ENCODE measurements at places on chromosomes 3 and 15. TPM values are rescaled to one million over a fixed set of nuclear protein-coding genes. Genes with fewer than 3 reads are reported as not detected.

- H3K36me3 ChIP-seq, result no peaks in the 10 kb centered on the region
- H3K27ac ChIP-seq, result no peak overlapping the region
- H3K27me3 ChIP-seq, result no peaks in the 10 kb centered on the region
- no peak overlapping the region for H3K4me3 ChIP-seq
- no peaks in the 10 kb centered on the region for H3K4me1 ChIP-seq
Measured at GRCh38 chr15:52251144-52251860, 44.3 kb downstream of the MYO5C start.

GRCh38 chr15:98514034-98514622 is 134.2 kb upstream of the IGF1R start:
- no peaks in the 10 kb centered on the region for H3K4me1 ChIP-seq
- no peak overlapping the region for H3K4me3 ChIP-seq
- no peaks in the 10 kb centered on the region for H3K27me3 ChIP-seq
- DNase-seq, result no peak

GRCh38 chr3:193451902-193452301 is 73.3 kb upstream of the ATP13A5 start:
- no peaks in the 10 kb centered on the region for H3K4me1 ChIP-seq
- no peak for DNase-seq
- no peak overlapping the region for H3K4me3 ChIP-seq
- no peaks in the 10 kb centered on the region for H3K27me3 ChIP-seq

GRCh38 chr3:69532547-69533224 is 146.8 kb upstream of the FRMD4B start:
- no peaks in the 10 kb centered on the region for H3K27me3 ChIP-seq
- no peak overlapping the region for H3K4me3 ChIP-seq
- no peaks in the 10 kb centered on the region for H3K36me3 ChIP-seq
- H3K27ac ChIP-seq, result no peak overlapping the region
- no peak for DNase-seq

- no peaks in the 10 kb centered on the region for H3K36me3 ChIP-seq
- no peak for DNase-seq
- H3K4me3 ChIP-seq, result no peak overlapping the region
- no peaks in the 10 kb centered on the region for H3K27me3 ChIP-seq
Measured at GRCh38 chr3:7428206-7428718, 567.3 kb downstream of the GRM7 start.

GRCh38 chr3:119880966-119881365 is 99.1 kb downstream of the NR1I2 start:
- H3K27ac ChIP-seq, result no peak overlapping the region
- DNase-seq, result no peak
- H3K27me3 ChIP-seq, result no peaks in the 10 kb centered on the region
- H3K4me1 ChIP-seq, result no peaks in the 10 kb centered on the region
- no peaks in the 10 kb centered on the region for H3K36me3 ChIP-seq

DNA sequence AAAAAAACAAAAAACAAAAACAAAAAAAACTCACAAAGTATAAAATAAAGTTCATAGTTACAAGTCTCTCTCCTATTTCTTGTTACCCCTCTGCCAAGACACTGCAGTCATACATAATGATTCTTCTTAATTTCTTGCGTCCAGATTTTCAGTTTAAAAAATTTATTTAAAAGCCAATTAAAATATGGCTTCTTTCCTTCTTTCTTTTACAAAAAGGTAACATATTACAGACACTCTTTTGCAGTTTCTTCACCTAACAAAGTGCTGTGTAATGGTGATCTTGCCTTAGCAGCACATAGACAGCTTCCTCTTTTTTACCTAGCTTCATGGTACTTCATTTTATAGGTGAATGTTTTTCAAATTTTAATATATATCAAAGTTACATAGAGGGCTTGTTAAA is 136.1 kb upstream of the SGO1 start:
- H3K27me3 ChIP-seq, result no peaks in the 10 kb centered on the region
- H3K36me3 ChIP-seq, result no peaks in the 10 kb centered on the region
- no peak overlapping the region for H3K4me3 ChIP-seq
- DNase-seq, result no peak

DNA sequence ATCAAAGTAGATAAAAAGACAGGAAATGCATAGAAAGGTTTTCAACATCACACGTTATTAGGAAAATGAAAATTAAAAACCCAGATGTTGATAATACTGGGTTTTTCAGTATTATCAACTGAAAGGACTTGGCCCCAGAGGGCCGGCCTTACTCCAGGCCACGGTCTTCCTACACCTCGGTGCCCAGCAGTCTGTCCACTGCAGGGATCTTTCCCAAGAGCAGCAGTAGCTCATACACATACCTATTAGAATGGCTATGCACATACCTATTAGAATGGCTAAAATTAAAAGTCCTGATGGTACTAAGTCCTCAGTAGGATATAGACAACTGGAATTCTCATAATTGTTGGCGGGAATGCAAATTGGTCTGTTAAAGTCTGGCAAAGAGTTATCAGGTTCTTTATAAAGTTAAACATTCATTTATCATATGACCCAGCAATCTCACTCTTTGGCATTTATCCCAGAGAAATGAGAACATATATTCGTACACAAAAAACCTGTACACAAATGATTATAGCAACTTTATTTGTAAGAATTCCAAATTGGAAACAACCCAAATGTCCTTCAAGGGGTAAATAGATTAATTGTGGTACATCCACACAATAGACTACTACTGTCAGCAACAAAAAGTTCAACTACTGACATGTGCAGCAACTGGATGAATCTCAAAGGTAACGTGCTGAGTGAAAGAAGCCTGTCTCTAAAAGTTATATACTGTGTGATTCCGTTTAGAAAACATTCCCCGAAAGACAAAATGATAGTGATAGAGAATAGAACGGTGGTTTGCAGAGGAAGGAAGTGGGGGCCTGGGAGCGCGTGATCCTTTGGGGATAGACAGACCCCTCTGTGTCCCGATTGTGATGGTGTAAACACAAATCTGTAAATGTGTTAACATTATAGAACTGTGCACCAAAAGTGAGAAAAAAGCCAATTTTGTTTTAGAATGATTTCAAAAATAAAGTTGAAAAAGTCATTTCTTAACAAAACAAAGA is 62.3 kb downstream of the MCTP2 start:
- H3K27ac ChIP-seq, result no peak overlapping the region
- H3K27me3 ChIP-seq, result no peaks in the 10 kb centered on the region
- H3K4me1 ChIP-seq, result no peaks in the 10 kb centered on the region
- no peaks in the 10 kb centered on the region for H3K36me3 ChIP-seq
- no peak for DNase-seq

GRCh38 chr3:52367891-52368880 is 52.1 kb downstream of the DNAH1 start:
- H3K36me3 ChIP-seq, result peaks cover 89% of the 10 kb centered on the region
- no peaks in the 10 kb centered on the region for H3K4me1 ChIP-seq
- no peak overlapping the region for H3K4me3 ChIP-seq

DNA sequence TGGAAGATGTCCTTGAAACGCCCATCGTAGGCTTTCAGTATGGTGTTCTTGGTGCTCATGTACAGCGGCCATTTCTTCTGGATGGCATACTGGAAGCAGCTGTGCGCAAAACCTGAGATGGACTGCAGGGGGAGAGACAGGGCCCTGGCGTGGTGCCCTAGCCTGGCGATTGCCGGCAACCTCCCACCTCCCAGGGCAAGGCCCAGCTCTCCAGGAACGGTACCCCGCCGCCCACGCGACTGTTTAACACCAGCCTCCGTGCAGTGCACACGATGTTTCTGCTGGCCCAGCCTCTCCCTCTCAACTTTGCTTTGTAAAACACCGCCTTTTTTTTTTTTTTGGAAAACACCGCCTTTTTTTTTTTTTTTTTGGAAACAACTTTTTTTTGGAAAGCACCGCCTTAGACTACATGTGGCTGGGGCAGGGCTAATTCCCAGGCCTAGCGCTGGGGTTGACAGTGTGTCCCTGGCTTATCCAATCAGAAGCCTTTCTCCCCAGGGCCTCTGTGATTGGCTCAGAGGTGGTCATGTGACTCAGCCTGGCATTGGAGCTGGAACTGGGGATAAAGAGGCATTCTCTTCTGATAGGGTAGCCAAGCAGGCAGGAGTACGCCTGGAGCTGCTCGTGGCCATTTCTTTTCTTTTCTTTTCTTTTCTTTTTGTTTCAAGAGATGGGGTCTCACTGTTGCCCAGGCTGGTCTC is 14.7 kb downstream of the IDH2 start:
- peaks cover 22% of the 10 kb centered on the region for H3K36me3 ChIP-seq
- H3K4me1 ChIP-seq, result no peaks in the 10 kb centered on the region
- no peak overlapping the region for H3K4me3 ChIP-seq
- H3K27me3 ChIP-seq, result no peaks in the 10 kb centered on the region

- no peak overlapping the region for H3K4me3 ChIP-seq
- H3K4me1 ChIP-seq, result no peaks in the 10 kb centered on the region
- no peak overlapping the region for H3K27ac ChIP-seq
- no peak for DNase-seq
- no peaks in the 10 kb centered on the region for H3K36me3 ChIP-seq
- no peaks in the 10 kb centered on the region for H3K27me3 ChIP-seq
Measured at GRCh38 chr3:177295116-177295515, 97.8 kb upstream of the TBL1XR1 start.

DNA sequence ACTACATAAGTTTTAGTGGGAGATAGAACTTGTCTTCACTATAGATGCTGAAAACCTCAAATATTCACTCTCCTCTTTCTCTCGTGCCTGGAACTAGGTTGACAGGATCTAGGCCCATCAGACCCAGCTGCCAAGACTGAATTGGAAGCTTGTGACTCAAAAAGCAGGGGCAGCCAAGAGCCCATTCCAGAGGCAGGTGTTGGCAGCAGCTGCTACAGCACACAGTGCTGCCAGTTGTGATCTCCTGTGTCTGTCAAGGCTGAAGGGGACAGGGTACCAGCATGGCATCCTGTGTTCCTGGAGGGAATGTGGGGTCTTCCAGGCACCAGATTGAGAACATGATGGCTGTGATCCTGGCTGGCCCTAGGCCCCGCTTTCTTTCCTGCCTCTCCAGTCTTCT is 92.5 kb upstream of the MB21D2 start:
- H3K36me3 ChIP-seq, result no peaks in the 10 kb centered on the region
- H3K27ac ChIP-seq, result no peak overlapping the region

DNA sequence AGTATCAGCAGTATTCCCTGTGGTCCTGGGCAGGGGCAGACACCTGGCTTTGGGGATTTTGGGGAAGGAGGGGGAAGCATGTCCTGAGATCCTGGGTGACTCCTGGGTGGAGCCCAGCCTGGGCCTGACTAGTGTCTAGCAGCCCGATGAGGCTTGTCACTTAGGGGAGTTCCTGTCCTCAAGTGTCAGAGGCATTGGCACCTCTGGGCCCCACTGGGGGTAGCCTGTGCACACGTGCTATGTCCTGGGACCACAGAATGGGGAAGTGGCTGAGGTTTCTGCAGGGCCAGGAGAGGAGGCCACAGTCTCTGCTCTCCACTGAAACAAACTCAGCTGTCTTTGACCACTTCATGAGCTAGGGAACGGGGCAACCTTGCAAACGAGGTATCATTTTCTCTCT is 31.5 kb upstream of the ADCY5 start:
- DNase-seq, result no peak
- H3K27me3 ChIP-seq, result no peaks in the 10 kb centered on the region
- no peak overlapping the region for H3K27ac ChIP-seq
- H3K4me1 ChIP-seq, result no peaks in the 10 kb centered on the region
- H3K4me3 ChIP-seq, result no peak overlapping the region

GRCh38 chr3:101036213-101036618 is 43.0 kb upstream of the ABI3BP start:
- no peak for DNase-seq
- no peaks in the 10 kb centered on the region for H3K4me1 ChIP-seq
- no peaks in the 10 kb centered on the region for H3K27me3 ChIP-seq
- no peak overlapping the region for H3K4me3 ChIP-seq
- H3K27ac ChIP-seq, result no peak overlapping the region

GRCh38 chr3:29514912-29515311 is 234.0 kb downstream of the RBMS3 start:
- H3K4me3 ChIP-seq, result no peak overlapping the region
- no peaks in the 10 kb centered on the region for H3K27me3 ChIP-seq
- no peak for DNase-seq
- no peaks in the 10 kb centered on the region for H3K36me3 ChIP-seq
- no peak overlapping the region for H3K27ac ChIP-seq

GRCh38 chr15:89395996-89396395 is 61.4 kb upstream of the POLG start:
- H3K27ac ChIP-seq, result no peak overlapping the region
- H3K4me1 ChIP-seq, result peaks cover 3% of the 10 kb centered on the region
- peaks cover under 1% of the 10 kb centered on the region for H3K27me3 ChIP-seq

DNA sequence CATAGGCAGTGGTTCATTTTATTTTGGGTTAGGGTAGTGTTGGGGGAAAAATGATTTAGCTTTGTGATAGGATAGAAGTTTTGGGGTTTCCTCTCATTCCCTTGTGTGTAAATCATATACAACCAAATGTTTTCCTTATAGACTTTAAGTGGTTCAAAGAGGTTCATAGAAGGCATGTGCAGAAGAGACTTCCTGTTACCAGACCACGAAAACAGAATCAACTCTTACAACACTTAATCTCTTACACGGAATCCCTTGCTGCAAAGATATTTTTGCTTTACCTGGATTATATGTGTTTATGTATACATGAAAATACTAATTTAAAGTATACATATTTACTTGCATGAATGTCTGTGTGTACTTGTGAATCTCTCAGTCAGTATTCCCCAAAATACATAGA is 2.9 kb downstream of the TMOD2 start:
- peaks cover 10% of the 10 kb centered on the region for H3K4me1 ChIP-seq
- H3K36me3 ChIP-seq, result no peaks in the 10 kb centered on the region
- no peak overlapping the region for H3K4me3 ChIP-seq
- no peak for DNase-seq
- no peaks in the 10 kb centered on the region for H3K27me3 ChIP-seq

GRCh38 chr3:188584162-188584529 is 430.2 kb downstream of the LPP start:
- H3K27ac ChIP-seq, result no peak overlapping the region
- no peak overlapping the region for H3K4me3 ChIP-seq
- no peaks in the 10 kb centered on the region for H3K36me3 ChIP-seq

DNA sequence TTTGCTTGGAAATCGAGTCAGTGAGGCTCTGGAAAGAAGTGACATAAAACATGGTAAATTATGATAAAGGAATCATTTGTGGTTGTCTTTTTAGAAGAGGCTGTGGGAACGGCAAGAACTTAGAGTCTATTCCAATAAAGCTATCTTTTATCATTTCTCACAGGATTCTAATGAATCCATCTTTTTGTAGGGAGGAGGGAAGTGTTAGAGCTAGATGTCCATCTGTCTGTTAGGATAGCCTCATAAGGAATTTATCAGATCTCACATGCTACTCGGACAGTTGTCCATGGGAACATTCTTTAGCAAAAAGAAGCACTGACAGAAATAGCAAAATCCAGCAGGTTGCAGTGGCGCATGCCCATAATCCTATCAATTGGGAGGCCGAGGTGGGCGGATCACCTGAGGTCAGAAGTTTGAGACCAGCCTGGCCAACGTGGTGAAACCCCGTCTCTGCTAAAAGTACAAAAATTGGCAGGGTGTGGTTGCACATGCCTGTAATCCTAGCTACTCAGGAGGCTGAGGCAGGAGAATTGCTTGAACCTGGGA is 37.0 kb downstream of the STARD9 start:
- H3K36me3 ChIP-seq, result no peaks in the 10 kb centered on the region
- no peaks in the 10 kb centered on the region for H3K27me3 ChIP-seq
- H3K4me1 ChIP-seq, result peaks cover 14% of the 10 kb centered on the region

Gene ECE2
- not detected for total RNA-seq

Gene FGF7
- 0.34 TPM for total RNA-seq

Gene MEGF11
- not detected for total RNA-seq

Gene MEX3B
- total RNA-seq, result 1.9 TPM

Gene REC114
- total RNA-seq, result not detected

Gene CACNA1D
- total RNA-seq, result not detected

Gene A4GNT
- not detected for total RNA-seq

Gene PEX5L
- 0.46 TPM for total RNA-seq

Gene STRC
- 3.6 TPM for total RNA-seq

Gene GUCA1C
- total RNA-seq, result not detected

Data from naive thymus-derived CD4-positive, alpha-beta T cell (primary cell).